ENCODE measurements at places on chromosomes 1 and 21. TPM values are rescaled to one million over a fixed set of nuclear protein-coding genes. Genes with fewer than 3 reads are reported as not detected.

DNA sequence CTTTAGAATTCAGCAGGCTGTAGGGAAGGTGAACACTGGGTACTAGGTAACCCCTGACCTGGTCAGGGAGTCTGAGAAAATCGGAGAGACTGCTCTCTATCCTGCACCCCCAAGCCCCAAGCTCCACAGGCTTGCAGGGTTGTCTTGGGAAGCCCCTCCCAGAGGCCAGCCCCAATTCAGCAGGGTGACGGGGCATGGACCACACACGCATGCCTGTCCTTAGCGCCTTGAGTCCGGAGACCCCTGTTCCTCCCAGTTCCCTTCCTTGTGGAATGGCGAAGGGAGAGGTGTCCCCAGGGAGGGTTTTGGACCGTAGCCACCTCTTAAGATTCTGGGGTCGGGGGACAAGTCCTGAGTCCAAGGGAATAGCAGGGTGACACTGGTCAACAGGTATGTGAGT lies 116.1 kb downstream of the HLCS start:
- no peak for DNase-seq

GRCh38 chr1:210655511-210655910 lies 326.8 kb downstream of the HHAT start:
- no peak for DNase-seq

DNA sequence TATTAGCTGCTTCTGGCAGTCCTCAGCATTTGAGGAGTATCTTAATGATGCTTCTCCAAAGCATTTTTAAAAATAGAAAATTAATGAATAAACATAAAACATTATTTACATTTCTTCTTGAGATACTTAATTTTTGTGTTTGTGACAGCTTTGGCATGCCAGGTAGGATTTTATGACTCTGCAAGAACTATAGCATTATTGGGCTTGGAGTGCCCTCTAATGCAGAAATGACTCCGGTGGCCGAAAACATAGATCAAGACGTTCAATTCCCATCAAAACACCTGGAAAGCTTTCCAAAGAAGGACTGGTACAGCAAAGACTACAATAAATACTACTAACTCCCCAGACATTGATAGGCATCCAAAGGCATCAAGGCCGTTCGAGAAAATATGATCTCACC lies 366.4 kb upstream of the CXADR start:
- no peak for DNase-seq

S100A7A gene
- not detected for total RNA-seq

PTPN7 gene
- total RNA-seq: 71.7 TPM

GRCh38 chr1:99680270-99680669 lies 34.4 kb downstream of the PALMD start:
- no peak for DNase-seq

DRAM2 gene
- 29.5 TPM for total RNA-seq

GRCh38 chr1:156444407-156445001 lies 56.1 kb downstream of the MEF2D start:
- no peak for DNase-seq

DNA sequence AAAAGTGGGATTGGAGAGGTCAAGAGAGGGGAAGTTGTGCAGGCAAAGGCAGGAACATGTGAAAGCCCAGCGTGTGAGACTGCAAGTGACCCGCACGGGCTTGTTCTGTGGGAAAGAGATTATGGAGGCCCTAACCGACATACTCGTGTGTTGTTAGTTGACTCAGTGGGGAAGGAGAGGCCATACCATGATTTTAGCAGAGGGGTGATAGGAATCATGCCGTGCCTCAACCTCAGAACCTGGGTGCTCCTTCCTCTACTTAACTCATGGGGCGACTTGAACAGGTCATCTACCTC lies 19.3 kb downstream of the PGLYRP3 start:
- DNase-seq: no peak

BEST4 gene
- 1.2 TPM for total RNA-seq

GRCh38 chr1:86016076-86016759 lies 140.4 kb downstream of the COL24A1 start:
- DNase-seq: no peak

DNA sequence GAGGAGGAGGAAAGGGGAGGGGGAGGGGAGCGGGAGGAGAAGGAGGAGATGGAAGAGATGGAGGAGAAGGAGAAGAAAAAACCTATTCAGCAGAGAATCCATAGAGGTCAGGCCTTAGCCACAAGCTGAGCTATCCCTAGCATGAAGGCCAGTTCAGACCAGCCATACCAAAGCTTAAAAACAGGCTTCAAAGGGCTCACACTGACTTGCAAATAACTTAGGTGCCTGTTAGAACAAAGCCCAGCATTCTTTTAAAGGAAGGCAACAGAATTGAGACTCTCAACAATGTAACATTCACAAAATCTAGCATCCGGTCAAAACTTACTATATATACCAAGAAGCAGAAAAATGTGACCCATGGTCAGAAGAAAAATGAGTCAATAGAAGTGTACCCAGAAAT lies 43.6 kb upstream of the IFFO2 start:
- no peak for DNase-seq

DNA sequence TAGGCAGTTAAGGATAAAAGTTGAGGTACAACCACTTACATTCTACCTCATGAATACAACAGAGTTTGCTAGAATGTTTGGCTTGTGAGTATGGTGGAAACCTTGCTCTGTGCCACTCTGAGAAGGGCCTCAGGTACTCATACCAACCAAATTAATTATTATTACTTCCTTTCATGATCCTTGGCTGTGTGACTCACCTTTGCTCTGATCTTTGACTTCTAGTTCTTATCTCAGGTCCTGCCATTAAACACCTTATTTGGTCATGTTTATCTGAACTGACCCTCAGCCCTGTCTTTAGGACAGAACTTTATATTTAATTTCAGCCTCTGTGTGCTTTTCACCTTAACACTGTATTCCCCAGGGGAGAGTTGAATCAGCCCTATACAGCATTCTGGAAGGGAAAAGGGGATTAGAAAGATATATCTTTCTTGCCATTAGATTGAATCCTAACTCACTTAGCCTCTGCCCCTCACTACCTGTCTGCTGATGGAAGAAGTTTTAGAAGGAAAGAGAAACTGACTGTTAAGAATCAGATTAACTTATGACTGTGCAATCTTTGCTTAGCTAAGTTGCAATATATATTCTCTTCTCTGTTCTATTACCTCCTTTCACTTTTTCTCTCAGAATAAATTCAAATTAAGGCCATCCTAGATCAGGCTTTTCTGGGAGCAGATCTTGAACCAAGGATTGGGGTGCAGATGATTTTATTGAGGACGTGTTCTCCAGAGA lies 260.4 kb upstream of the DPYD start:
- no peak for DNase-seq

DNA sequence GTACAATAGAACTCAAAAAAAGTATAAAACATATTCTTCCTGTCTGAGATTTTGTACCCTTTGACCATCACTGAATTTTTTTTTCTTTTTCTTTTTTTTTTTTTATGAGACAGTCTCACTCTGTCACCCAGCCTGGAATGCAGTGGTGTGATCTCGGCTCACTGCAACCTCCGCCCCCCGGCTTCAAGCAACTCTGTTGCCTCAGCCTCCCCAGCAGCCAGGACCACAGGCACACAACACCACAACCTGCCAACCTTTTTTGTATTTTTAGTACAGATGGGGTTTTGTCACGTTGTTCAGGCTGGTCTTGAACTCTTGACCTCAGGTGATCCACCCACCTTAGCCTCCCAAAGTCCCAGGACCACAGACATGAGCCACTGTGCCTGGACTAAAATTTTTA lies 10.4 kb downstream of the SDCCAG8 start:
- DNase-seq: no peak

NGF gene
- total RNA-seq: not detected

GRCh38 chr1:112169517-112169916 lies 180.0 kb upstream of the KCND3 start:
- no peak for DNase-seq

- DNase-seq: no peak
Measured at GRCh38 chr1:222046684-222047263, 304.9 kb upstream of the DUSP10 start.

LIPI gene
- total RNA-seq: not detected

- no peak for DNase-seq
Measured at GRCh38 chr1:87754139-87754538, 425.5 kb downstream of the LMO4 start.

GRCh38 chr1:224266915-224267856 lies 62.8 kb downstream of the NVL start:
- DNase-seq: no peak

- DNase-seq: peak; percentile 81
Measured at GRCh38 chr1:64965366-64966157, 787 bp downstream of the JAK1 start.

DNA sequence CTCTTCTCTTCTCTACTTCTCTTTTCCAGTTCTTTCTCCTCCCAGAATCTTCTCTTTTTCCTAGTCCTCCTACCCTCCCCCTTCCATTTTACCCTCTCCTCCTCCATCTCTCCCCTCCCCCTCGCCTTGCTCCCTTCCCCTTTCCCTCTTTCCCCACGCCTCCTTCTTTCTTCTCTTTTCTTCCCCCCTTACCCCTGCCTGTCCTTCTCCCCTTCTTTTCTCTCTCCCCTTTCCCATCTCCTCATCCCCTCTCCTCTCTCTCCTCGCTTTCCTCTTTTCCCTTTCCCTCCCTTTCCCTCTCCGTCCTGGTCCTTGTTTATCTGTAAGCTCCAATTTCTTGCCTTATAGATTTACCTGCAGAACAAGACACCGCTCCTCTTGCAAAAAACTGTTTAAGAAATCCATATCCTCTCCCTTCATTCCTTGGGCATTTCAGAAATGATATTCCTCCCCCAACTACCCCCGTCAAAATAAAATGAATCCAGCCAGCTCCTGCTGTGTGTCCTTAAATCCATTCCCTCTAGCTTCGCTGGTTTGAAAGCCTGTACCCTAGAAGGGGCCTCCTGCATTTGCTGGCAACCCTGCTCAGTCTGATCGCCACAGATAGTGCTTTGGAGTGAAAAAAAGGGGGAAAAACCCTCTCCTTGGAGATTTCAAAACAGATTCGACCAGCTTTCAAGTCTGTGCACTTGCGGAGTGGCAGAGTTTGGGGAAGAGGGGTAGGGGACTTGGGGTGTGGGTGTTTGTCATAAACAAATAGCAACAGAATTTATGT lies 89.4 kb downstream of the PAPPA2 start:
- DNase-seq: no peak

ETV3L gene
- total RNA-seq: not detected

- no peak for DNase-seq
Measured at GRCh38 chr1:243568793-243569192, 281.2 kb downstream of the AKT3 start.

FMO3 gene
- 0.20 TPM for total RNA-seq
